H54 (cell line): ENCODE measurements at places on chromosomes 12 and 14.

GRCh38 chr14:73739899-73740617 is 25.9 kb upstream of the PNMA1 start:
- DNase-seq = no peak

DNA sequence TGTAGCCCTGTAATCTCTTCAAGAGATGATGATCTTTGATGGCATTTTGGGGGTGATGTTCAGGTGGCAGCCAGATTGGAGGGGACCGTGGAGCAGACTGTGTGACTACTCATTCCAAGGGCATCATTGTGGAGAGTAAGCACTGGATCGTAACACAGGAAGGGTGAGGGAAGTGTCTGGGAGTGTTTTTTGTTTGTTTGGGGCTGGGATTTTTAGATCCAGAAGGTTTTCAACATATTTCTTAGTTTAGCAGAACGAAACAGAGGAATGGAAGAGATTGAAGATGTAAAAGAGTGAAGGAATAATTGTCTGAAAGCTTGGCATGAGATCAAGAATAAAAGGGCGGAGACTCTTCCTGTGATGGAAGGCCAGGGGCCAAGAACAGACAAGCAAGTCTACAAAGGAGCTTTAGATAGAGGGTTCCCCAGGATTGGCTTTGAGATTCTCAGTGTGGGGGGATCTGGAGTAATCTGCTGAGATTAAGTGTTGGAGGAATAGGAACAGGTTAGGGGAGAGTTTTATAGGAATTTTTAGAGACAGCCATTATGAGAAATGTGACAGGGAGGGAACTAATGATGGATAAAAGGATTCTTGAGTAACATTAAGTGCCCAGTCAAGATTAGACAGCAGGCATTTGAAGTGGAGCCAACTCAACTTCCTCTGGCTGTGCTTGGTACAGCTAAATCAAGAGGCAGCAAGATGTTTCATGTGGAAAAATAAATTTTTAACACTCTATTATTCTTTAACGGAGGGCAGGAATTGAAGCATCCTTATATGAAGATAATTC is 79.7 kb upstream of the REP15 start:
- DNase-seq = no peak

DNA sequence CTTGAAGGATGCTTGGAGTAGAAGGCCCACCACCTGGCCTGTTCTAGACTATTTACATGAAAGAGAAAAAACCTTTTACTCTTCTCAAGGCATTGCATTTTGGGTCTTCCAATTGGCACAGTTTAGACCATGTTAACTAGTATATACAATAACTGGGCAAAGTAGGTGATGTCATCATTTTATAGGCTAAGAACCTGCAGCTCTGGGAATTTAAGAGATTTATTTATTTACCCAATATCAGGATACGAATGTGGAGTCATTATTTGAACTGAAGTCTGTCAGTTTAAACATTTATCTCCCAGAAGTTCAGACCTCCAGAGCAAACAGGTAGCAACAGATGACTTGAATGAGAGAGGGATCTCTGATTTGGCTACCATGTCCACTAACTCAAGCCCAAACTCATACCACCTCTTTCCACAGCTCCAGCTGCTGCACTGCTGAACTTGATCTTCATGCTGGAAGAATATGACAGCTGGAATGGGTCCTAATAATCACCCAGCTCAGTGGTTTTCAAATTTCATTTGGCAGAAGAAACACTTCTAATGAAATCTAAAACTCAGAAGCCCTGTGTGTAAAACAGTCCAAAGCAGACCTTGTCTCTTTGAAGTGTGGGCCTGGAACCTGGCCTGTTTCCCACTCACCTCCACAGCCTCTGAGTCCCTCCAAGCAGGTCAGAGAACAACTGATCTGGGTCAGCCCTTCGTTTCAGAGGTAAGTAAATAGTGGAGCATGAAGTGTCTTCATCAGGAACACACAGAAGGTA is 179.2 kb downstream of the EMP1 start:
- DNase-seq = no peak

- DNase-seq = no peak
Measured at GRCh38 chr14:33457617-33458016, 493.3 kb downstream of the EGLN3 start.

DNA sequence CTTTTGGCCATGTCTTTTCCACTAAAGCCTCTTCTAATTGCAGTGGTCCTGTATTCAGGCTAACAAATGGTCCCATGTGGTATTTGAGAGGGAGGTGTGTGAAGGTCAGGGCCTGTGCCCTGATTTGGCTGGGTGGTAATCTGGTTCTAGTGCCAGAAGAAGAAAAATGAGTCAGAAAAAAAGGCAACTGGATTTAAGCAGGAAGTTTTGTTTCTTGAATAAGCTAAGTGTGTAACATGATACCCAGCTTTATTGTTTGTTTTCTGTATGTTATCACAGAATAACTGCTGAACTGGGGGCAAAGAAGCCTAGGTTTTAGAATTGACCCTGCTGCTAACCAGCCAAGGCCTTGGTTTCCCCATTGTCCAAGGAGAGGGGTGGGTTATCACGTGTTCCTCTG is 134.0 kb downstream of the ANO6 start:
- DNase-seq = no peak
